ENCODE measurements at places on chromosomes 7 and 10.

DNA sequence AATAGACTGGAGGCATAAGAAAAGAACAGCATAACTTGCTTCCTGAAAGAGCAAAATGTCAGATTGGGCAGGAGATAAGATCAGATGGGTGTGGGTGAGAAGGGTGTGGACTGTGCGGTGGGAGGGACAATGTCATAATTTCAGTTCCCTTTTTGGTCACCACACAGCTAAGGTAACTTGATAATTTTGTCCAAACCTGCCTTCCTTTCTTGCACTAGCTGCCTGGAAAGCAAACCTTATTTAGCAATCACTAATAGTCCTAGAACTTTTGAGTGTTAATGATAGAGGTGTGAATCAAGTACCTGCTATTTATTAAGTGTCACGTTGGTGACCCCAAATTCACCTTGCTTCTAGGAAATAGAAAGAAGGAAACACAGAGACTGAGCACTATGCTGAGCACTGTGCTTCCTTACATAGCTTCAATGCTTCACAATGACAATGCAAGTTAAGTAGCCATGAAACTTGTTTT is 72.4 kb upstream of the SP4 start:
- DNase-seq: no peak

DNA sequence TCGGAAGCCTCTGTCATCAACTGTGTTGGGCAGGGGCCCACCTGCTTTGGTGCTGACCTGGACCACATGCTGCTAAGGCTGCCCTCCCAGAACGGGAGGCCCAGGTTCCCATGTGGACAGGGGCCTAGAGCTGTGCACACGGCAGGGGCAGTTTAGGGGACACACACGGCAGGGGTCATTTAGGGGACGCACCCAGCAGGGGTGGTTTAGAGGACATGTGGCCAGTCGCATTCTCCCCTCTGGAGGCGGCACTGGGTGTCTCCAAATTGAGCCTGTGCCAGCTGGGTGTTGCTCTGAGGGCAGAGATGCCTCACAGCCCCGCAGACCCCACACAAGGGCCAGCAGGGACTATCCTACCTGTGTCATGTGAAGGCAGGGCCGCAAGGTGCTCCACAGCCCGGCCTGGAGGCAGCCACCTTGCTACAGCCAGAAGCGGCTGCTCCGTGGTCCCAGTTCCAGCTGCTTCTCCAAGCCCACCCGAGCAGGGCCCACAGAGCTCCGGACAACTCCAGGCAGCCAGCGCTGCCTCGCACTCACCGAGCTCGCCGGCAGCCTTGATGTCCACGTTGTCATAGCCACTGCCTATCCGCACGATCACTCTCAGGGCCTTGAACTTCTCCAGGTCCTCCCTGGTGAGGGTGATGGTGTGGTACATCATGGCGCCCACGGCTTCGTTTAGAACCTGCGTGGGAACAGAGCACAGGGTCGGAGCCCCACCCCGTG is 60.7 kb downstream of the ZRANB1 start:
- DNase-seq: no peak

- no peak for DNase-seq
These were observed 23.3 kb upstream of the SMARCD3 start for GRCh38 chr7:151271699-151272355.

DNA sequence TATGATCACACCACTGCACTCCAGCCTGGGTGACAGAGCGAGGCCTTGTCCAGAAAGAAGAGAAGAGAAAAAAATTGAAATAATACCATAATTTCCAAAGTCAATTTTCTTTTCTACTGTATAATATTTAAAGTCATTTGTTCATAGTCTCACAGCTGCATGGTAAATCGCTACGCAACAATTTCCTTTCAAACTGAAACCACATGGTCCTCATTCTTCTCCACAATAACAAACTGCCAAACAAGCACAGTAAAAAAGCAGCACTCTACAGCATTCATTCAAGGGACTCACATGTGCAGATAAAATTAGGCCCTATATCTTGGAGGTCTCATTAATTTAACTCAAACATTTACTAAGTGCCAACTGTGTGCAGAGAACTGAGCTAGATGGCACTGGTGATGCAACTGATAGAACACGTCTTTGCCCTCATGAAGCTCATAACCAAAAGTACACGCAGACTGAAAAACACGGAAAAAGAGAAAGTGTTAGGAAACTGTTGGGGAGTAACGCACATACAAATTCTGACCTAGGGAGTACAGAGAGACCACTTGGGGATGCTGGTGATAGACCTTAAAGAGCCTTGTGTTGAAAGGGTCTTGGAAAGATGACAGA is 68.4 kb upstream of the SRRM3 start:
- DNase-seq: no peak

GRCh38 chr10:128062881-128063563 is 63.2 kb downstream of the MKI67 start:
- DNase-seq: no peak

GRCh38 chr10:35963685-35964084 is 321.6 kb upstream of the FZD8 start:
- DNase-seq: no peak

DNA sequence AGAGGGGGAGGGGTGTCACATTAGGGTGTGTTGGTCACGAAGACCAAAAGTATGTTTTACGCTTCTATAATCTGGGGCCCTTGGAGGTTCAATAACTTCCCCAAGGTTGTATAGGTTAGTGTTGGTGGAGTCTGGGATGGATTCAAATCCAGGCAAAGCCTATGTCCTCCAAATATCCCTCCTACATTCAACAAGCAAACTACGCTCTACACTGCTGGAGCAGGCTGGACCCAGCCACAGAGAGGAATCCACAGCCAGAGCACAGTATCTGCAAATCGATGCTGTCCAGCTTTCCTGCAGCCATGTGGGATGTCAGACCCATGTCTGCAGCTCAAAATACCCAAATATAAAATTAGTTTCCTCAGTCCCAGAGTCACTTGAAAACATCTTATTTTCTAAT is 198.0 kb downstream of the COBL start:
- DNase-seq: no peak

GRCh38 chr10:8618834-8619233 is 564.3 kb downstream of the GATA3 start:
- no peak for DNase-seq

GRCh38 chr10:31635415-31636065 is 293.1 kb downstream of the ARHGAP12 start:
- no peak for DNase-seq

DNA sequence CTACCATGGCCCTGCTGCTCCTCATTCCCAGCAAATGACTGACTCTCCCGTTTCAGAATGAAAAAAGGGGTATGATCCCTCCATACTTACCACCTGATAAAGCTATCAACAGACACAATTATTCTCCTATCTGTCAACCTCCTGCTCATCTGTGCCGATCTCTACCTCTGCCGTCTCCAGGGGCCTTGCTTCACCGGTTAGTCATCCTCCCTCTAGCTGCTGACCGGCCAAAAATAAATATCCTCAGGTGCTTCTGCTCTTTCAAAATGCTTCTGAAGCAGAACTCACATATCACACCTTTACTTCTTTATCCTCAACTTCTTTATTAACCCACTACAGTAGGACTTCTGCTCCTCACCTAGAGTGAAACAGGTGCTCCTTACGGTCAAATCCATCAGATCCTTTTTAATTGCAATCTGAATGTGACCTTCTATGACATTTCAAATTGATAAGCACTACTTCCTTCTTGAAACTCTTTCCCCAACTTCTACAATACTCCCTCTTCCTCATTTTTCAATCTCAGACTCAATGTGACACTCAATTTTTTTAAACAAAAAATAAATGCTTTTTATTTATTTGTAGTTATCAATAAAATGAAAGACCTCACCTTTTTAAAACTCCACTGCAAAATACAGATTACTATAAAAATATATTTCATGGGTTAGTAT is 63.2 kb downstream of the LMBR1 start:
- no peak for DNase-seq

DNA sequence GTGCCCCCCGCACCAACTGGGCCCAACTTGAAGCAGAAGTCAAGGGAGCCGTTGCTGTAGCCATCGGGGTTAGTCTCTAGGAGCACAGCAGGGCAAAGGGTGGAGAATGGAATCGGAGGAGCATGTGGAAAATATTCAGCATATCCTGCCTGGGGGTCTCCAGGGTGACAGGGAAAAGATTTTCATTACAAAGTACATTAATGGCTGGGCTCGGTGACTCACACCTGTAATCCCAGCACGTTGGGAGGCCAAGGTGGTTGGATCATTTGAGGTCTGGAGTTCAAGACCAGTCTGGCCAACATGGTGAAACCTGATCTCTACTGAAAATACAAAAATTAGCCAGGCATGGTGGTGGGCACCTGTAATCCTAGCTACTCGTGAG is 53.8 kb upstream of the ABLIM1 start:
- DNase-seq: no peak

DNA sequence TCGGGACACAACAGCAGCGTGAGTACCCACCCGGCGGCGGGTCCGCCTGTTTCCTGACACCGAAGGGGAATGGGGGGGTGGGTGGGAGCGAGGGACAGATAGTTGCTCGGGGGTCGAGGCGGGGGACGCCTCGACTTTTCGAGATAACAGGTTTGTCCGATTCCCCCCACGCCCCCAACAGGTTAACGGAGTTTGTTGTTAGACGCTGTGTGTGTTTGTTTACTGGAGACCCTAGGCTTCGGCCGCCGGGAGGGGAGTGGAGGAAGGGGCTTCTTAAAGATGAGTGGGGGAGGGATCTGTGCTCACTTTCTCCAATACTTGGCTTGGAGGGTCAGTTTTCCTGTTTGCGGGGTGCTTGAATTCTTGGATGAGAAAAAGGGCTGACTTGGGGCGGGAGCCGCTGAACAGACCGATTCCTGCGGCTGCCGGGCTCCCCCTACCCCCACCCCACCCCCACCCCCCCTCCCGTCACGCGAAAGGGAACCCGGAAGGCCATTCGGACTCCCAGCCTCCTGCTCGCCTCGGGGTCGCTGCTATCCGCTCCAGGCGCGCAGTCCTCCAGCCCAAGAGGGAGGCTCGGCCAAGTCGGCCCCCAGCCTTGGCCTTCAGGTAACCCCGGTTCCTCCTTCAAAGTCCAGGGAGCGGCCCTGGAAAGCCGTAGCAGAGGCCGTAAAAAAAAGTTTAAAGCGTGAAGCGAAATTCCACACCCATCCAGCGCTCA is 1.0 kb downstream of the SORCS3 start:
- no peak for DNase-seq

GRCh38 chr10:113752553-113752952 is 1.1 kb downstream of the PLEKHS1 start:
- no peak for DNase-seq

DNA sequence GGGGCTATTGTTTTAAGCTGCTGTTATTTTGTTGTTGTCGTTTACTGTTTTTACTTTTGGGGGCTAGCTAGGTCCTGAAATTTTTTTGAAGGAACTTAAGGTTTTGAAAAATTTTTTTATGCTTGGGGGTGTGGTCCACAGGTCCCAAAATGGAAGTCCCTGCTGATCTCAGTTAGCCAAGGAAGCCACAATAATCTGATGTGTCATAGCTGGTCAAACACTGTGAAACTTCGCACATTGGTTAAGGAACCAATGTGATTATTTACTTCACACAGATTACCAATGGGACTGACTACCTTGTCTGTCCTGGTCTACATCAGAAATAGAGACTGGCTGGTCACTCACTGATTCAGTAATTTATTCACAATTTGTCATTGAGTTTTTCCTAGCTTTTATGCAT is 29.5 kb upstream of the HYCC1 start:
- no peak for DNase-seq

GRCh38 chr10:30056767-30057355 is 2.5 kb downstream of the JCAD start:
- DNase-seq: no peak

DNA sequence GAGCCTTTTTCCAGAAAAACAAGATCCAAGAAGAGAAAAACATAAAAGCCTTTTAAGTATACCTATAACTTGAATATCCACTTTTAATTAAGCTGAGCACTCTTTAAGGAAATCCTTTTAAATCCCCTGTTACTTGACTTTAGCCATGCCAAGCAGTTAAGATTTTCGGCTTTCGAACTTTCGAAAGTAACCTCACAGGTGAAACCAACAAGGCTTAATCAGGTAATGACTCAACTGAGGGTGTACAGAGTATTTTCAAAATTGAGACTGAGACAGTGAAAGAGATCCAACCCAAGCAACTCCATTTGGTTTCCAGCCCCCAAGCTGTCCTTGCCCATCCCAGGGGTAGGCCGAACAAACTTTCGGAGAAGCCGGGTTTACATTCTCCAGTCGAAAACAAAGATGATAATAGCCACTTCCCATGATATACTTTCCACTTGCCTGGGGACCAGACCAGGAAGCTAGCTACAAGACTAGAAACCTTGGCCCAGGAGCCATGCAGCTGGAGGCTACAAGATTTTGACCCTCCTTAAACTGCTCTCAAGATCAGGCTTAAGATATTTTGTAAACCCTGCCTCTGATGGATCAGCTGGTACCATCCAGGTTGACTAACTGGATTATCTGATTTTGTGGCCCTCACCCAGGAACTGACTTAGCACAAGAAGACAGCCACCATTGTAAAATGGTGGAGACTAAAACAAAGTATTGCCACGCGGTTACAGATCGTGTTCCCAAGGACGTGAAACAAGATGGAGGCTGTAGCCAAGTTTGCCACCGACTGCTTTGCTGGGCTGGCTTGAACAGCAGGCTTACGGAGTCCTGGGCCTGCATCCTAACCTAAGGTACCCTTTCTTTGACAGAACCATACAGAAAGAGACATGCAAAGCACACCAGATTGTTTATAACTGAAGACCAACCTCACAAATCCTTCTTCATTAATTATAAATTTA is 32.3 kb downstream of the C1GALT1 start:
- no peak for DNase-seq

DNA sequence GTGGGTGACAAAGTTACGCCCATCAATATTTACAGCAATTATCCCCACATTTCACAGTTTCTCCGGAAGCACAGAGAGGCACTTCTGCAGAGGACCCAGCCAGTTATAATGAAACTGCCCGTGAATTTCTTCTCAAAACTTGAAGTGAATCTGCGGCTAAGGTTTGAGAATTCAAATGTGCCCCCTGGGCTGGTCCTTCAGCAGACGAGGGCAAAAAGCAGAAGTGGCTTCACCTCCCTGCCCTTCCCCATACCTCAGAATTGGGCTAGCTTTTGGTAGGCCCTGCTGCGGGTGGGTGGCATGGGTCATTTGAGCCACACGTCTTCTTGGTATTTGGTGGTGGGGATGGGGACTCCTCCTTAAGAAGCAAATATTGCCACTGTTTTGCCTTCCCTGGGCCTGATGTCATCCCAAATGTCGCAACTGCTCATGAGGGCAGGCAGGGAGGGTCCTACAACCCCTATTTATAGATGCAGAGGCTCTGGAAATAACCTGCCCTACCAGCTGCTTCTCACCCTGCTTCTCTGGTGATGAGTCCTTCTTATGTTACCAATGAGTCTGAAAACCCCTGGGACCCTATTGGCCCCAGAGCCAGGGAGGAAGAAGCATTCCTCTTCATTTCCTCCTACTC is 16.6 kb upstream of the WDFY4 start:
- DNase-seq: no peak

DNA sequence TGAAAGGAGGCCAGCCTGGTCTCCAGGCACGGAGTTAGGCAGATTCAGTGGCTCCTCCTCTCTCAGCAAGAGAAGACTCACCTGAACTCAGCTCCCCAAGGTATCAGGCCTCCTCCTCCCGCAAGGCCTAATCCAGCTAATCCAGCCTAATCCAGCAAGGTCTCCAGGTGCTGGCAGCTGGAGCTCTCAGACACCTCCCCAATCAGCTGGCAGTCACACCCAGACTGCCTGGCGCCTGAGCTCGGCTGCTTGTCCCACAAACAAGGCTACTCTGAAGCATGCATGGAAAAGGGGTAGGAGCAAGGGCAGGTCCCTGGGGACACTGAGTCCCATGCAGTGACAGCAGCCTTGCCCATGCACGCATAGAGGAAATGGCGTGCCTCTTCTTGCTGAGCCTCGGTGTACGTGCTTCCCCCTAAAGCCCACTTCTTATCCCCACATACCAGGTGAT is 3.3 kb upstream of the OPN4 start:
- no peak for DNase-seq

All from T follicular helper cell (primary cell).